ENCODE measurements at places on chromosomes 7 and 10. TPM values are rescaled to one million over a fixed set of nuclear protein-coding genes. Genes with fewer than 3 reads are reported as not detected.

GRCh38 chr10:86306628-86307278, 59.8 kb downstream of the GRID1 start:
- DNase-seq, result peak; percentile 86

DNA sequence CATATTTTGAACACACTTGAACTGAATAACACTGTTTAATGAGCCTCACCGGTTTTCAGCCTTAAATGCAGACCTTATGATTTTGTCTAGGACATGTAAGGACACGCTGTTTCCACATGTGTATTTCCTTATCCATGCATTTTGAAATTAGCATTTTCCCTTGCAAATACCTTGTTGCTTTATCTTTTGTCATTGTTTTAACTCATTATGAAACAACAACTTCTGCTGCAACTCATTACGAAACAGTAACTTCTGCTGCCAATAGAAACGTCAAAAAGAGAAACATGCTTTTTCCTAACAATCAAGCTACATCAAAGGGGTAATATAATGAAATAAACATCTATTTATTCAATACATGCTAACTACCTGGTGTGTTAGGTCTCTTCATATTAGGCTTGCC, 322.0 kb downstream of the AGMO start:
- no peak for DNase-seq

DNA sequence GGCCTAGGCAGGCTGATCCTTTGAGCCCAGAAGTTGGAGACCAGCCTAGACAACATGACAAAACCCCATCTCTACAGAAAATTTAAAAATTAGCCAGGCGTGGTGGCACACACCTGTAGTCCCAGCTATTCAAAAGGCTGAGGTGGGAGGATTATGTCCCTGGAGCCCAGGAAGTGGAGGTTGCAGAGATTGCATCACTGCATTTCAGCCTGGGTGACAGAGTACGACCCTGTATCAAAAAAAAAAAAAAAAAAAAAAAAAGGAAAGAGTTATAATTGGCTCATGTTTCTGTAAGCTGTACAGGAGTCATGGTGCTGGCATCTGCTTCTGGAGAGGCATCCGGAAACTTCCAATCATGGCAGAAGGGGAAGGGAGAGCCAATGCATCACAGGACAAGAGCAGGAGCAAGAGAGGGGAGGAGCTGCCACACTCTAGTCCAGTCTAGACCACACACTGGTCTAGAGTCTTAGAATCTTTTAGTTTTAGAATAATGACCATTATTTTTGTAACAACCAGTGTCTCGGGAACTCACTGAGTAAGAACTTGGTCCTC, 16.8 kb downstream of the DOCK1 start:
- no peak for DNase-seq

- peak; percentile 77 for DNase-seq
These were observed 8.3 kb downstream of the EN2 start for GRCh38 chr7:155466142-155466813.

GRCh38 chr7:158695726-158696452, 8.7 kb downstream of the NCAPG2 start:
- DNase-seq, result peak; percentile 61

DNA sequence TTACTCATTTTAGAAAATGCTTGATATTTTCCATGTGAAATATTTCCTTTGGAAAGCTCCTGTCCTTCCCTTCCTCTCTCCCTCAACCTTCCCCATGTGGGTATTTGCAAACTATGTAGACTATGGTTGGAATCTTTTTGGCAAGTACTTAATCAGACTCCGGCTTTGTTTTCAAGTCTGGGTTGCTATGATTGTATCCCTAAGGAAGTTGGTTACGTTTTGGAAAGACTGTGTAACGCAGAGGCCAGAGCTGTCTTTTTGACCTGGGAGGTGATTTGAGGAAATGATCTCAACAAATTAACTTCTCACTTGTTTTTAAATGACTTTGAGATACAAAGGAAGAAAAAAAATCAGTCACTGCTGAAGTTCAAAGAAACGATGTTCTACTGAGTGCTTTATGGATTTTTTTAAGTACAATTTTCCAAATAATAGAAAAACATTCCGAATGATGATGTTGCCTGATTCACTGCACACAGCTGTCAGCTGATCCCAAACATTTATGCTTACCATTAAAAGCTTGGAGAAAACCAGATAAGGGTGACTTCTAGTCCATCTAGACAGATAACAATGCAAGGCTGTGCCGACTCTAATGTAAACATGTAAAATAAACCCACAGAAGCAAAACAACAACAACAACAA, 145.5 kb upstream of the CELF2 start:
- DNase-seq, result no peak

- no peak for DNase-seq
These were observed 254.8 kb downstream of the HGF start for GRCh38 chr7:81515009-81515408.

DNA sequence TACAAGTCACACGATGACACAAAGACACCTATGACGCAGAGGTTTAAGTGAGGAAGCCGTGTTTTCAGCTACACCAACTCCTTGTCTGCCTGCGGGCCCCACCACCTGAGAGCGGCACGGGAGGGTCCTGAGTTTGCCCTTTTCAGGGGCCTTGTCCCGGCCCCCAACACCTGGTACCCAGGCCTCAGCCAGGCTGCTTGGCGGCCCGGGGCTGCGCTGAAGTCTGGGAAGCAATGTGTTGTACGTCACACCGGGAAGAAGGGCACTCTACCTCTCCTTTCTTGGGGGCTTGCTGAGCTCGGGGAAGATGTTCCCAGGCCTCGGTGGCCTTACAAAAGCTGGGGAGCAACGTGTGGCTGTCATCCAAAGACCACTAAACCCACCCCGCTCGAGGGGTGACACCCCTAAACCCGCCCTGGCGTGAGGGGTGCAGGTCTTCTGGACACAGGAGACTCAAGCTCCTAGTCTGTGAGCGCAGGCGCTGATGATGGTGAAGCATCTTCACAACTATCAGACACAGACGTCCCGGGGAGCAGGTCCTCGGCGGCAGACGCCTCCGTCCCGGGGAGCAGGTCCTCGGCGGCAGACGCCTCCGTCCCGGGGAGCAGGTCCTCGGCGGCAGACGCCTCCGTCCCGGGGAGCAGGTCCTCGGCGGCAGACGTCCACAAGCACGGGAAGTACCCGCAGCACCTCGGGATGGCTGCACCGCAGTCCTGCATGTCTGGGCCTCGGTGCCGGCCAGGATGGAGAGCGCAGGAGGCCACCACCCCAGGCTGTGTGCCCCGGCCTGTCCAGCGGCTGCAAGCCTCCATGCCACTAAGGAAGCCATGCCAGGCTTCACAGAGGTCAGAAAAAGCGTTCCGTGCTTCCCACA, 15.4 kb downstream of the CFAP46 start:
- no peak for DNase-seq

- DNase-seq, result peak; percentile 75
These were observed 13.3 kb downstream of the SORBS1 start for GRCh38 chr10:95547791-95548435.

The DMTF1 gene
- total RNA-seq, result 129 TPM

The C1GALT1 gene
- 65.7 TPM for total RNA-seq

The ZC3HAV1L gene
- 9.6 TPM for total RNA-seq

The CLCN1 gene
- not detected for total RNA-seq
